HepG2 (cell line): ENCODE measurements at places on chromosomes 7 and 10. TPM values are rescaled to one million over a fixed set of nuclear protein-coding genes. Genes with fewer than 3 reads are reported as not detected.

- H3K36me3 ChIP-seq: no peaks in the 10 kb centered on the region
- DNase-seq: no peak
- H3K4me1 ChIP-seq: peaks cover 5% of the 10 kb centered on the region
These were observed 112.0 kb downstream of the ANK3 start for GRCh38 chr10:60277656-60278055.

GRCh38 chr7:31850066-31850465 lies 163.1 kb downstream of the PPP1R17 start:
- DNase-seq: no peak
- no peaks in the 10 kb centered on the region for H3K27me3 ChIP-seq
- H3K4me1 ChIP-seq: no peaks in the 10 kb centered on the region
- no peak overlapping the region for H3K27ac ChIP-seq
- H3K36me3 ChIP-seq: no peaks in the 10 kb centered on the region
- no peak overlapping the region for H3K4me3 ChIP-seq

DNA sequence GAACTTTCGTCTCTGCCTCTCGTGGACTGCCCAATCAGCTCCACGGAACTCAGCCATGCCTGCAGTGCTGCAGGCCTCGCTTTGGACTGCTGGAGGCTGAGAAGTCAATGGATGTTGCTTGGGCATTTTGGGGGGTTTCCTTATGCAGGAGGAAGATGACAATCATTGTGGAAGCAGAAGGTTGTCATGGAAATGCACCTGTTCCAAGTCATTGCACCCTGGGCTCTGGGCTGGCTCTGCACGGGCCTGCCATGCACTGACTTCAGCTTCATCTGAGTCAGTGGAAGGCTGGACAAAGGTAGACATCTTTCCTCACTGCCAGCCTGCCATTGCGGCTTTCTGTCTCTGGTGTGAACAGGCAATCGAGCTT lies 217.3 kb downstream of the RPS24 start:
- H3K4me1 ChIP-seq: peaks cover 8% of the 10 kb centered on the region
- no peak for DNase-seq
- peaks cover 6% of the 10 kb centered on the region; the same call in 2 of the 3 replicates for H3K27me3 ChIP-seq
- H3K4me3 ChIP-seq: no peak overlapping the region

DNA sequence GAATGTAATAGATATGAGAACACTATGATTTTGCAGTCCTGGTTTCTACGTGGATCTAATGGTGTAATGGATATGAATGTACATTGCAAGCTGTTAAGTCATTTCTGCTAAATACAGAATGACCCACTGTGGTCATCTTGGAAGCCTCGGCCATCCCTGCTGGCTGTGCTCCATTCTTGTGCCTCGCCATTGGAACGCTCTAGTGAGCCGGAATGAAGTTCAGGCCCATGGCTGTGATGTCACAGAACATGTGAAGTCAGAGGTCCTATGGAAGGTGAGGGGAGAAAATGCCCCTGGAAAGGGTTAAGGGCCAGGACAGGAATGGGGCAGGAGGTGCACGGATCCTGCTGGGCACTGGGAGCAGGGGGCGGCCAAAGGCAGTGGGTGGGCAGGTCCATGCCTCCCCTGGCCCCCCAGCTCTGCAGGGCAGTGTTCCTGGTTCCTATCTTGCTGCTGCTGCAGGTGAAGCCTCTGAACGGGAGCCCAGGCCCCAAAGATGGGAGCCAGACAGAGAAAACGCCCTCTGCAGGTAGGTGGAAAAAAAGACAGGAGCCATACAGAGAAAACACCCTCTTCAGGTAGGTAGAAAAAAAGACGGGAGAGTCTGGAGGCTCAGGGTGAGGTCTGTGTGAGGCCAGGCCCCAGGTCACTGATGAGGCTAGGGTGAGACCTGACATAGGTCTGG lies at the start of gene LLCFC1:
Gene LLCFC1, plus strand, starts transcription at position 259 of the 685 bp plus-strand sequence. Its CDS starts 138 bp downstream, at position 397.
- no peak within 1 kb of the TSS for H3K4me3 ChIP-seq
- H3K4me1 ChIP-seq: no peaks in the 10 kb centered on the region
- no peak within 1 kb of the TSS for H3K27ac ChIP-seq
- peaks cover 18% of the 10 kb centered on the region; the same call in 1 of the 3 replicates for H3K27me3 ChIP-seq
- peak; percentile 13 for DNase-seq

GRCh38 chr10:127216786-127217185 lies 20.4 kb upstream of the INSYN2A start:
- H3K4me3 ChIP-seq: no peak overlapping the region
- H3K27ac ChIP-seq: no peak overlapping the region
- no peak for DNase-seq

DNA sequence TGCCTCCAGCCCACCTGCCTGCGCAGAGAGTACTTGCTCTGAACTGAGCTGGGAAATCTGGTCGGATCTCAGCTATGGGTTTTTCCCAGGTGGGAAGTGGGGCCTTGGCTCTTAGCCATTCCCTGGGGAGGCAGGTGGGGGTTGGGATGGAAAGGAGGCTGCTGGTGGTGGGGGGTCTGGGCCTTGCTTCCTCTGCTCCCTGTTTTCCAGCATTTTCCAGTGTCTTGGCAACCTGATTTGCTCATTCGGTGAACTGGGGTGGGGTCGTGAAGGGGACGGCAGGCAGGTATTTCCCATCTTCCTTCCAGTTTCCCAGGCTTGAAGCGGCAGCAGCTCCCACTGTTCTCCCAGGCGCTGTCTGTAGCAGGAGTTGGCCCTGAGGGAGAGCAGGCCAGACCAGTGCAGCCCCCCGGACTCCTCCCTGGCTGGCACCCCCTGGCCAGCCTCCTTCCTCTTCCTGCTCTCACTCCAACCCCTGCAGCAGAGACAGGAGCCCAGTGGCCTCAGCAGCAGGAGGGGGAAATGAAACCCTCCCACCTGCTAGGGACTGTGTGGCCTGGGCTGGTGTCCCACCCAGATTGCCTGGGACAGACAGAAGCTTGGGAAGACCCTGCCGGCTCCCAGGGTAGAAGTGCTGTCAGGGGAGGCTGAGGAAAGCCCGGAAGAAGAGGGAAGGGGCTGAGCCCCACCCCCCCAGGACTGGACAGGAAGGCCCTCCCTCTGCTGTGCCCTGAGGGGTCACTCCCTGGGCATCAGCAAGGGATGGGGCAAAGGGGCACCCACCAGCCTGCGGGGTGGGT lies 6.6 kb downstream of the TRIM8 start:
- no peaks in the 10 kb centered on the region for H3K27me3 ChIP-seq
- no peak overlapping the region for H3K27ac ChIP-seq
- H3K4me3 ChIP-seq: no peak overlapping the region
- peaks cover 44% of the 10 kb centered on the region for H3K4me1 ChIP-seq
- DNase-seq: no peak

DNA sequence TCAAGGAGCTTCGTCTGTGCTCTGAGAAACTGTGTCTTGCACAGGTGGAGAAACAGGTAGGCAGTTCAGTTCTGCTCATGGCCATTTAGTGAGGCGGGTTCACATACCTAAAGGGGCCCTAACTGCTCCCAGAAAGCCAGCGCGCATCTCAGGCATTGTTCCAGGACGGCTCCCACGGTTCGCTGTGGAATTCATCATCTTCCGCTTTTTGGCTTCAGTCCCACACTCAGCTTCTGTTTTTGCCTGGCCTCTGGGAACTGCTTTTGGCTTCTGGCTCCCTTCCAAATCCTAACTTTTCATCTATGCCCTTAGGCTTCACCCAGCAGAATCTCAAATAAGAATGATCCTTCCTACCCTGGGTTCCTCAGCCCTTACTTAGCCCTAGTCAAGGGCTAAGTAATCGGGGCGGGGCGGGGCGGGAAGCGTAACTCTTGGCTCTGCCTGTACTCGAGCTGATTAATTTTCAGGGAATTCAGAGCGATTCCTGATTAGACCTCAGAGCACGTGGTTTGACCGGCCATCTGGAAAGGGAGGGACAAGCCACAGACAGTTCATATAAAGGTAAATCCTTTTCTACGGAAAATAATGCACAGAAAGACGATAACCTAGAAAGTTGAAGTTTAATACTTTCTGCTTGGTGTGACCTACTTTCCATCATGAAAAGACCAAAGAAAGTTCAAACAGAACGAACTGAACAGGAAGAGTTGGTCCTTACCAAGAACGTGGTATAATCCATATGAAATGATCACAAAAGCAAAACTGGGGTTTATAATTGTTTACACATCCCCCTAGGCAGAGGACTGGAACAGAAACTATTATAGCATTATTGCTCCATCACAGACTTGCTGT lies 105.7 kb downstream of the ST8SIA6 start:
- no peaks in the 10 kb centered on the region for H3K36me3 ChIP-seq
- H3K4me3 ChIP-seq: no peak overlapping the region

DNA sequence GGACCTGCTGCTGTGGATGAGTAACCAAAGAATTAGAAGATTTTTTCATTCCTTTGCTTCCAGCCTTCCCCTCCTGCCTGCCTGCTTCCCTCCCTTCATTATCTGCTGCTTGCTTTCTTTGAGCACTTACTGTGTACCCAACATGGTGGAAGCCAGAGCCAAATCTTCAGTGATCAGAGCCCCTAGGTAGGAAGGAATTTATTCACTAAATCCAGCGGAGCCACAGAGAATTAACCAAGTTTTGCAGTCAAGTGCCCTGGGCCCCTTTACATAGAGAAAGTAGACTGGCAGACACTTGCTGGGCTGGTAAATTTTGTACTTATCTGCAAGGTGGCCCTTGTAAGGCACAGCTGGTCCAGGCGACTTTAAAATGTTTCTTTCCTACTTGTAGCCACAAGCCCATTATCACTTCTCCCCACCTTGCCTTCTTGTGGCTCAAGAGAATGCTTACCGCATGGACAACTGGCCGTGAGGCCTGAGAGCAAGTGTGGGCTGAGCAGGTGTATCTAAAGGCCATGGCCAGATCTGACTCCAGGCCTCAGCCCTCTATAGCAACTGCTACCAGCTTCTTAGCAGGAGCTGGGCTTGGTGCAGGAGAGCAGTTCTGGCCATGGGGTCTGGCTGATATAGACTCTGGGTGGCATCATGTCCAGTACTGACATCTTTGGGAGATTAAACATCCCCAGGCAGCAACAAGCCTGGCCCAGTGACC lies 11.1 kb downstream of the UNC5B start:
- no peak for DNase-seq
- peaks cover 2% of the 10 kb centered on the region; the same call in 1 of the 2 replicates for H3K27me3 ChIP-seq
- H3K36me3 ChIP-seq: no peaks in the 10 kb centered on the region
- H3K27ac ChIP-seq: no peak overlapping the region
- H3K4me3 ChIP-seq: no peak overlapping the region
- no peaks in the 10 kb centered on the region for H3K4me1 ChIP-seq

- no peak overlapping the region for H3K4me3 ChIP-seq
- H3K4me1 ChIP-seq: no peaks in the 10 kb centered on the region
- H3K27me3 ChIP-seq: peaks cover 28% of the 10 kb centered on the region
- no peaks in the 10 kb centered on the region for H3K36me3 ChIP-seq
- no peak overlapping the region for H3K27ac ChIP-seq
- DNase-seq: no peak
These were observed 216.6 kb downstream of the KLF6 start for GRCh38 chr10:3568392-3568791.

GRCh38 chr7:3787717-3788264 lies 486.7 kb downstream of the SDK1 start:
- H3K4me3 ChIP-seq: no peak overlapping the region
- no peaks in the 10 kb centered on the region for H3K4me1 ChIP-seq
- H3K36me3 ChIP-seq: no peaks in the 10 kb centered on the region
- no peaks in the 10 kb centered on the region for H3K27me3 ChIP-seq

GRCh38 chr10:79268161-79268601 lies 79.1 kb upstream of the PPIF start:
- no peak for DNase-seq
- H3K36me3 ChIP-seq: peaks cover 75% of the 10 kb centered on the region
- no peak overlapping the region for H3K4me3 ChIP-seq
- H3K27ac ChIP-seq: no peak overlapping the region
- no peaks in the 10 kb centered on the region for H3K4me1 ChIP-seq

GRCh38 chr10:108789919-108790318 lies 1133.4 kb downstream of the XPNPEP1 start:
- H3K27ac ChIP-seq: no peak overlapping the region
- H3K27me3 ChIP-seq: no peaks in the 10 kb centered on the region
- no peaks in the 10 kb centered on the region for H3K36me3 ChIP-seq
- no peak for DNase-seq
- no peaks in the 10 kb centered on the region for H3K4me1 ChIP-seq

- no peak overlapping the region for H3K4me3 ChIP-seq
- no peak overlapping the region for H3K27ac ChIP-seq
- no peaks in the 10 kb centered on the region for H3K4me1 ChIP-seq
These were observed 8.6 kb upstream of the INSIG1 start for GRCh38 chr7:155289107-155289506.

- no peak overlapping the region for H3K4me3 ChIP-seq
- no peak overlapping the region for H3K27ac ChIP-seq
- no peaks in the 10 kb centered on the region for H3K27me3 ChIP-seq
- H3K36me3 ChIP-seq: no peaks in the 10 kb centered on the region
These were observed 312.4 kb upstream of the AUTS2 start for GRCh38 chr7:69285854-69286253.

GRCh38 chr7:105790996-105791395 lies 85.4 kb downstream of the ATXN7L1 start:
- no peaks in the 10 kb centered on the region for H3K4me1 ChIP-seq
- H3K4me3 ChIP-seq: no peak overlapping the region
- no peak overlapping the region for H3K27ac ChIP-seq
- peaks cover 2% of the 10 kb centered on the region for H3K36me3 ChIP-seq

TUBB8 gene
- total RNA-seq: 0.24 and 0.31 TPM in 2 replicates

MRPS33 gene
- 91.0 and 120 TPM in 2 replicates for total RNA-seq

ANKRD7 gene
- not detected in 2 replicates for total RNA-seq
